ENCODE measurements at places on chromosomes 7 and 10.

DNA sequence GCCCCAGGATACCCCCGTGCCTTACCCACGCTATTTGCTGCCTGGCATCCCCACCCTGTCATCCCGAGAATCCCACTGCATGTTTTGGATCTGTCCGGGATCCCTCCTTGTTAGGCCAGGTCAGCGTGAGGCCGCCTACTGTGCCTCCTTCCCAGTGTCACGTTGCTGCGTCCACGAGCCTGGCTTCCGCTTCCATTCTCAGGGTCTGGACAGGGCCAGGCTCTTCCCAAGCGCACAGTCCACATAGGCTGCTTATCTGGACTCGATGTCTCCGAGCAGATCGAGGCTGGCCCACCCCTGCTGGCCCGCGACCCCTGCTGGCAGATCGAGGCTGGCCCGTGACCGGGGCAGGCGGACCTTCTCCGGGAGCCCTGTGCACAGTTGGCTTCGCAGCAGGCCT is 27.1 kb downstream of the FOXK1 start:
- H3K4me1 ChIP-seq = no peaks in the 10 kb centered on the region
- no peak overlapping the region for H3K4me3 ChIP-seq
- no peaks in the 10 kb centered on the region for H3K27me3 ChIP-seq
- no peak for DNase-seq
- H3K27ac ChIP-seq = no peak overlapping the region

DNA sequence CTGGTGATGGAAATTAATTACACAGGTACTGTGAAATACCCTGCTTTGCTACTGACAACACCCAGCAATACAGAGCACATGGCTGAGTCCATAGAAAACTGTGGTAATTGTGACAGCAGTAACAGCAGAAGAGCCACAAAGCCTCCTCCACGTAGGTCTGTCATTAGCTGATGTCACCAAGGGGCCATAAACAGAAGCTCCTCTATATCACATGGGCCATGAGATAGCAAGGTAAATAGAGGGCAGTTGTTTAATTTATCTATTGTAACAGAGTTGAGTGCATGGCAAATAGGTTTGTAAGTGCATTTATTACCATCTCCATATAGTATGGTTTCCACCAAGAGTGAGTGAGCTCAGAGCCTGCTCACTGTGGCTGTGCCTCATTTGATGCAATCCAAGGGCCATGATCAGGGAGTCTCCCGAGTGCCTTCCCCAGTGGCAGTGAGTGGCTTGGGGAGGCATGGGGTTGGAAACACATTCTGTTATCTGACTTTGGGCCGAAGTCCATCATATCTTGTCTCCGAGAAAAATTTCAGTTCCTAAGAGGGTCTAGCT is 281.2 kb downstream of the SKAP2 start:
- DNase-seq = no peak
- H3K27me3 ChIP-seq = no peaks in the 10 kb centered on the region
- no peaks in the 10 kb centered on the region for H3K36me3 ChIP-seq
- H3K4me3 ChIP-seq = no peak overlapping the region
- H3K27ac ChIP-seq = no peak overlapping the region
- H3K4me1 ChIP-seq = no peaks in the 10 kb centered on the region

- no peaks in the 10 kb centered on the region for H3K36me3 ChIP-seq
- H3K27ac ChIP-seq = no peak overlapping the region
- no peaks in the 10 kb centered on the region for H3K4me1 ChIP-seq
- no peaks in the 10 kb centered on the region for H3K27me3 ChIP-seq
Measured at GRCh38 chr7:19177269-19177668, 32.0 kb upstream of the FERD3L start.

- no peaks in the 10 kb centered on the region for H3K27me3 ChIP-seq
- H3K4me1 ChIP-seq = peaks cover 9% of the 10 kb centered on the region
- H3K27ac ChIP-seq = peak overlapping the region; percentile 57
- H3K36me3 ChIP-seq = no peaks in the 10 kb centered on the region
- peak overlapping the region; percentile 65 for H3K4me3 ChIP-seq
Measured at GRCh38 chr7:75639886-75640190, 98.9 kb downstream of the HIP1 start.

DNA sequence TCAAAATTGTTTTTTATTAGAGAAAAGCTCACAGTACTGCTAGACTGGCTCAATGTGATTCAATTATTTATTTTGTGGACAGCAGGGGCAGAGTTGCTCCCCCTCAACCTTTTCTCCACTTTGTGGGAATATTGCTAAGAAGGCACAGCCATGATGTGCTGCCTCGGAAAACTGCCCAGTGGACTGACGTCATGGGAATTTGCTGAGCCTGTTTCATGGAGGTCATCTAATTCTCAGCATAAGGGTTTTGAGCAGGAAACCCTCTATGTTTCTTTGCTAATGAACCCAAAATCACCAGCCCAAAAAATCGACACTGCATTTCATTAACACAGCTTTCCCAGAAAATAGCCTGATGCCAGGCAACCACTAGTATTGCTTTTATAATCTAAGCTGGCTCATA is 228.8 kb upstream of the FAM3C start:
- no peak overlapping the region for H3K27ac ChIP-seq
- H3K4me1 ChIP-seq = no peaks in the 10 kb centered on the region
- no peaks in the 10 kb centered on the region for H3K27me3 ChIP-seq
- H3K36me3 ChIP-seq = no peaks in the 10 kb centered on the region
- no peak for DNase-seq
